ENCODE measurements at places on chromosomes 5 and 9. TPM values are rescaled to one million over a fixed set of nuclear protein-coding genes. Genes with fewer than 3 reads are reported as not detected.

AUH gene
- 58.2 TPM for total RNA-seq

GRCh38 chr5:14355391-14355790, 212.2 kb downstream of the TRIO start:
- no peak overlapping the region for H3K27ac ChIP-seq
- DNase-seq: no peak
- no peaks in the 10 kb centered on the region for H3K36me3 ChIP-seq
- no peak overlapping the region for H3K4me3 ChIP-seq
- H3K27me3 ChIP-seq: peaks cover 8% of the 10 kb centered on the region
- H3K4me1 ChIP-seq: no peaks in the 10 kb centered on the region

C5orf52 gene
- total RNA-seq: not detected

PRSS3 gene
- not detected for total RNA-seq

DNA sequence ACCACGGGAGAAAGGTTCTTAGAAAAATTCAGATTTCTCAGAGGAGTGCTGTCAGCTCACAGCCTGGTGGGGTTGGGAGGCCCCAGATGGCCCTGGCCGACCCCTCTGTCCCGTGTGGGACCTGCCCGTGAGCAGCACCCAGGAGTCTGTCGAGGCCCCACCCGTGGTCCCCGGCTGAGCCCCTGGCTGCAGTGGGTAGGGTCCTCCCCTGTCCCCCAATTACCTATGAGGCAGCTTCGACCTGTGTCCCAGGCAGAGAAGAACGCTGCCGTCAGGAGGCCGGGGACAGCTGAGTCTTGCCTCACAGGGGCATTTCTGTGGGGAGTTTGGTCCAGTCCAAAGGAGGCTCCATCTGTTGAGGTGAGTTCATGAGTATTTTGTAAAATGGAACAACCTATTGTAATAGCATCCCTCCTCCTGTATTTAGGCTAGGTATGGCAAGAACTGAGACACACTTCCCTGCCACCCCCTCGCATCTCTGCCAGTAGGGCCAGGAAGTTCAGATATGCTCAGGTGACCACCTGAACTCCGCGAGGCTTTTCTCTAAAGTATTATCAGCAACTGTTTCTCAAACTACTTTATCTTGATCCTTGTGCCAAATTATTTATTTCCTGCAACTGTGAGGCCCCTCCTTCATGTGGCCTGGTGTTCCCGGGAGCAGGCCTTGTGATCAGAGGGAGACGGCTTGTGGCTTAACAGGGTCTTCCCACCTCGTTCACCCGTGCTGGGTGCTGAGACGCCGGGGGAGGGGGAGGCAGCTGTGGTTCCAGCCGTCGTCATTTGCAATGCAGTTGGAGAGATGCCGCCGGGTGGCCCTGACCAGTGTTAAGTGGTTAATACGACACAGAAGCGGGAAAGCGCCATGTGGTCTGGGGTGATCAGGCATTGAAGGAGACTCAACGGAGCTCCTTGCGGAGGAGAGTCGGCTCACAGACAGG, 1.7 kb downstream of the AHRR start:
- H3K27ac ChIP-seq: peak overlapping the region; percentile 28
- H3K4me3 ChIP-seq: peak overlapping the region; percentile 76
- no peak for DNase-seq
- H3K36me3 ChIP-seq: peaks cover 36% of the 10 kb centered on the region

- peaks cover 79% of the 10 kb centered on the region for H3K4me1 ChIP-seq
- H3K27me3 ChIP-seq: no peaks in the 10 kb centered on the region
- H3K4me3 ChIP-seq: no peak overlapping the region
- H3K27ac ChIP-seq: peak overlapping the region; percentile 1
- DNase-seq: no peak
Measured at GRCh38 chr5:132434416-132435286, 55.9 kb downstream of the IRF1 start.

SYNPO gene
- total RNA-seq: not detected

DNA sequence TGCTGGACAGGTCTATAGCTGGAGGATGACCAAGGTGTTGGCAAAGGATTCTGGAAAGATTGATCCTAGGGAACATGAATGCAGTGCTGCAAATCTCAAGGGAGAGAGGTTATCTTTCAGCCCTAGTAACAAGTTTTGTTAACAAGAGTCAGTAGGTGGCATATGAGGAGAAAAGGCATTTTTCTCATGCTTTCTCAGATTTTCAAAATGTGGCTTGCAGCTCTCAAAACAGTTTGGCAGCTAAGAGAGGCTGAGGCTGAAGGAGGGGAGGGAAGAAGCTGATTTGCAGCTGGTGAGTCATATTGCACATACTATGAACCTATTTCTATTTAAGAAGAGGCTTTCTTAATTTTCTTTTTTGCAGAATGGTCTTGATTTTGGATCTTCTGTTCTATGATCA, 64.3 kb upstream of the PCA3 start:
- no peaks in the 10 kb centered on the region for H3K36me3 ChIP-seq
- no peak for DNase-seq
- H3K4me3 ChIP-seq: no peak overlapping the region
- H3K27me3 ChIP-seq: peaks cover 21% of the 10 kb centered on the region
- no peak overlapping the region for H3K27ac ChIP-seq

DNA sequence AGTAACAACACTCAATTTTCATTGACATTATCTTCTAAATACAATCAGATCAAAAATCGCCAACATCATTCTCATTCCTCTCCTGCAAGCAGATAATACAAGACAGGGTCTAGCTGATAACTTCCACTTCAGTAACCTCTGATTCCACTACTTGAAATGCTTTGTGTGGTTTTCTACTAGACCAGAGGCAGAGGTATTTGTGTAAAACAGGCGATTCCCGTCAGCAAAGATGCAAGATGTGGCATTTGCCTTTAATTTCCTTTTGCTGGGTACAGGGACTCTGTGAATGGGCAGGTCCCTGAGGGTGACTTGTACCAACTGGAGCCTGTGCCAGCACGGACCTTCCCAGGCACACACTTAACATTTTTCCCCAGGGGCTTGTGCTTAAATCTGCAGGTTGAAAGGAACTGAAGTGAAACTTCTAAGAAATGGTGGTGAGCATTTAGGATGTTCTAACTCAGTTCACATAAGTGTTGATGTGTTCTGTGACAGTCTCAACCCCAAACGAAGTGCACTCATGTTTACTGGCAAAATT, 625.5 kb upstream of the WWC1 start:
- DNase-seq: no peak
- H3K4me1 ChIP-seq: no peaks in the 10 kb centered on the region
- H3K27me3 ChIP-seq: no peaks in the 10 kb centered on the region
- no peak overlapping the region for H3K4me3 ChIP-seq

PITX1 gene
- 0.39 TPM for total RNA-seq

DNA sequence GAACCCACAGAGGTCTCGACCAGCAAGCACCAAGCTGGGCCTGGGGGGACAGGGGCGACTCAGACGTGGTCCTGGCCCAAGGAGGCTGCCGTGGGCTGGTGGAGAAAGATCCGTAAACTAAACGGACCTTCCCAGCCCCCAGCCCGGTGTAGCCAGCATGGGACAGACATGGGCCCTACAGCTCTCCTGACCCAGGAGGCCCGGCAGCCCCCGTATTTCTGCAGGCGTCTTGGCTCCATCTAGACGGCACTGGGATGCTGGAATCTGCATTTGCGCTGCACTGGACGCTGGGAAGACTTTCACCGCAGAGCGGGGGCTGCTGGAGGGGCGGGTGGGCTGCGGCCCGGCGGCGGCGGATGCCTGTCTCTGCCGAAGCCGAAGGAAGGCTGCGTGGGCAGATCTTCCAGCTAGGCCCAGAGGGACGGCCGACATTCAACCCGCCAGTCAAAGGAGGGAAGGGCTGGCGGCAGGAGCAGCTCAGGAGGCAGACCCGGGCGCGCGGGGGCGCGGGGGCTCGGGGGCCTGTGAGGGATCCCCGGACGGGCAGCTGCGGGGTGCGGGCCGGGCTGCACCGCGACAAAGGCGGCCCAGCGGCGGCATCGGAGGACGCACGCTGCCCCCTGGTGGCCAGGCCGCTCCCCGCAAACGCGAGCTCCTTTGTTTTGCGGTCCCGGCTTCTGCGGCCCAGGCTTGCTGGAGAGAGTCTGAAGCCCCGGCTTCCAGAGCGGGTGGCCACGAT, 266.2 kb downstream of the NSG2 start:
- H3K4me1 ChIP-seq: peaks cover 2% of the 10 kb centered on the region
- H3K27me3 ChIP-seq: peaks cover 12% of the 10 kb centered on the region
- no peak overlapping the region for H3K27ac ChIP-seq
- H3K4me3 ChIP-seq: no peak overlapping the region

GRCh38 chr9:38263532-38263931, 129.0 kb upstream of the ALDH1B1 start:
- no peaks in the 10 kb centered on the region for H3K4me1 ChIP-seq
- no peak for DNase-seq
- H3K27me3 ChIP-seq: peaks cover 6% of the 10 kb centered on the region
- no peak overlapping the region for H3K4me3 ChIP-seq
- H3K36me3 ChIP-seq: no peaks in the 10 kb centered on the region

DNA sequence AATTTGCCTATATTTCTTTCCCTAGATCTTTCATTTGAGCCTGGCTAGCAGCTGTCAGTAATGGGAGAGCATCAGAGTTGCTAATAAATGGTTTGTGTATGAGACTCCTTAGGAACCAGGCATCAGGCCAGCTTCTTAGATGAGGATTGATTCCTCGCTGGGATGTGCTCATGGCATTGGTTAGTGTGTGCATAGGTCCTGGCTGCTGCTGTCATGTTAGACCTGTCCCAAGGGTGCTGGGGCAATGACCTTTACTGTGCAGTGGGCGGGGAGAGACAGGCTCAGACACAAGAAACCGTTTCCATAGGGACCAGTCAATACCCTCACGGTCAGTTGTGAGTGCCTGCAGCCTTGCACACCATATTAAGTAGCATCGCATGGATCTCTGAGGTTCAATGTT, 112.3 kb upstream of the NR3C1 start:
- H3K4me1 ChIP-seq: peaks cover 25% of the 10 kb centered on the region
- no peaks in the 10 kb centered on the region for H3K27me3 ChIP-seq
- no peak overlapping the region for H3K27ac ChIP-seq
- H3K4me3 ChIP-seq: no peak overlapping the region
- H3K36me3 ChIP-seq: peaks cover 2% of the 10 kb centered on the region

CDH9 gene
- total RNA-seq: not detected

SPINK13 gene
- total RNA-seq: not detected

- no peaks in the 10 kb centered on the region for H3K36me3 ChIP-seq
- DNase-seq: no peak
- no peaks in the 10 kb centered on the region for H3K4me1 ChIP-seq
- peaks cover 13% of the 10 kb centered on the region for H3K27me3 ChIP-seq
Measured at GRCh38 chr5:136006761-136007251, 22.0 kb upstream of the TGFBI start.

DNA sequence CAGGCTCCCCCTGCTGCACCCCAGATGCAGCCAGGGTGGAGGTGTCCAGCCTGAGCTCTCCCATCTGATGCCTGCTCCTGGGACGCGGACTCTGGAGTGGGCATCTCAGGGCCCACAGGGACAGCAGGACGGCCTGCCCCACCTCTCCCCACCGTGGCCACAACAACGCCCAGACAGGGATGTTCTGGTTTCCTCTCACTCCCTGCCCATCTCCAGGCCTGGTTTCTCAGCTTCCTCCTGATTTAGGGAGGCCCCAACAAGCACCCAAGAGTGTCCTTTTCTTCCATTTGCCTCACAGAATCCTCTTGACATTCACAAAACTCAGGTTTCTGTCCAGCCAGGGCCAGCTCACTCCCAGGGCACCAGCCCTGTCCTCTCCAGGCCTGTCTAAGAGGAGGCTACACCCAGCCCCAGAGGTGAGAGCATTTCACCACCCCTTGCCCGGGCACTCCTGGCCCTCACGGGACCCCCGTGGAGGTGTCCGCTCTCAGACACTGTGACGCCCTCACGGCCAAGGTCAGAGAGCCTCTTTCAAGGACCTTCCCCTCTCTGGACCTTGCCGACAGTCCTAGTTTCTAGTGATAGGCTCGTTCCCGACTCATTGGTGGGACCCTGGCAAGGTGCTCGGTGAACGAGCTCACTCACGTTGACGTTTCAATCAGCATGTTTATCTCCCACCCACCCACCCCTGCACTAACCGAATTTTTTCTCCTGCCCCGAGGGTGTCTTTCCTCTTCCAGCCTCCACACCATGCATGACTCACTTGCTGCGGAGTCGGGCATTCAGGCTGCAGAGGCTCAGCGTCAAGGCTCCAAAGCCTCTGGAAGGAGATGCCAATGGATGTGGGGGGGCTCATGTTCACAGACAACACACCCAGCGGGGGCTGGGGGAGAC, 62.0 kb upstream of the UNC5A start:
- peaks cover 47% of the 10 kb centered on the region for H3K27me3 ChIP-seq
- H3K4me3 ChIP-seq: no peak overlapping the region
- H3K36me3 ChIP-seq: no peaks in the 10 kb centered on the region
- H3K27ac ChIP-seq: no peak overlapping the region

EGR1 gene
- total RNA-seq: 41.9 TPM

DNA sequence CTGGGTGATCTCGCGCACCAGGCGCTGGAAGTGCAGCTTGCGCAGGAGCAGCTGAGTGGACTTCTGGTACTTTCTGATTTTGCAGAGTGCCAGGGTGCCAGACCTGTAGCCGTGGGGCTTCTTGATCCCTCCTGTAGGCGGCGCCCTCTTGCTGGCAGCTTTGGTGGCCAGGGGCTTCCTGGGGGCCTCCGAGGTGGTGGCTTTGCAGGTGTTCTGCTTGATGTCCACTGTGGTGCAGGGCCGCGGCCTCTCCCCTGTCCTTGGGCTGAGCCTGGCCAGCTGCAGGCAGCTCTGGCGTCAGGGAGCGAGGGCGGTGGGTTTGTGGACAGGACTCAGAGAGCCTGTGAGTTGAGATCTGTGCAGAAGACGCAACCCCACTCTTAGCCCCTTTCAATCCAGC, 36.1 kb downstream of the TAF11L14 start:
- H3K4me3 ChIP-seq: no peak overlapping the region
- H3K4me1 ChIP-seq: no peaks in the 10 kb centered on the region
- no peak overlapping the region for H3K27ac ChIP-seq
- no peak for DNase-seq
- H3K36me3 ChIP-seq: no peaks in the 10 kb centered on the region

- peaks cover 66% of the 10 kb centered on the region for H3K27me3 ChIP-seq
- peaks cover 7% of the 10 kb centered on the region for H3K4me1 ChIP-seq
- H3K4me3 ChIP-seq: no peak overlapping the region
- no peak overlapping the region for H3K27ac ChIP-seq
- no peak for DNase-seq
Measured at GRCh38 chr9:116155698-116156039, 2.1 kb downstream of the PAPPA start.

LYRM7 gene
- total RNA-seq: 14.0 TPM

GFI1B gene
- total RNA-seq: not detected

- H3K4me3 ChIP-seq: no peak overlapping the region
- DNase-seq: no peak
- no peak overlapping the region for H3K27ac ChIP-seq
- H3K36me3 ChIP-seq: no peaks in the 10 kb centered on the region
Measured at GRCh38 chr5:7717691-7718090, 133.2 kb downstream of the CFAP90 start.

DNA sequence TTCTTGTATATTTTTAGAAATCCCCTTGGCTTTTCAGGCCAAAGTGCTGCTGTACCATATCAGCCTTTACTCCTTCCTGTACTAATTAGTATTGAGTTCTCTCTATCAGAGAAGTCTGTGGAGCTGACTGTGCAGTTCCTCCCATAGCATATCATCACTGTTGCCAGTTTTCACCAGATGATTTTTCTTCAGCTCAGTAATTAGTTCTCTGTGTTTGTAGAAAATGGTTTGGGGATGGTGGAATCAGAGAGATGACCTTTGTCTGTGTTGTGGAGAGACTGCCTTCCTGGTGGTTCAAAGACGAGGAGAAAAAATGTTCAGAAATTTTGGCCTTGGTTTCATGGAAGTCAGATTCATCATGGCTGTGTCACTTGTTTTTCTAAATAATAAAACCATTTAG, 227.5 kb upstream of the ACTBL2 start:
- H3K4me1 ChIP-seq: no peaks in the 10 kb centered on the region
- H3K4me3 ChIP-seq: no peak overlapping the region
- H3K36me3 ChIP-seq: no peaks in the 10 kb centered on the region
- DNase-seq: no peak
- H3K27ac ChIP-seq: no peak overlapping the region
- no peaks in the 10 kb centered on the region for H3K27me3 ChIP-seq

FBXL7 gene
- total RNA-seq: 0.05 TPM

TIMD4 gene
- total RNA-seq: 5.5 TPM

DHFR gene
- 55.7 TPM for total RNA-seq
